ENCODE measurements at places on chromosomes 1 and 21.

GRCh38 chr1:68401506-68401905 lies 48.2 kb downstream of the RPE65 start:
- DNase-seq: no peak

- no peak for DNase-seq
These were observed 229.0 kb downstream of the FMN2 start for GRCh38 chr1:240320659-240321058.

DNA sequence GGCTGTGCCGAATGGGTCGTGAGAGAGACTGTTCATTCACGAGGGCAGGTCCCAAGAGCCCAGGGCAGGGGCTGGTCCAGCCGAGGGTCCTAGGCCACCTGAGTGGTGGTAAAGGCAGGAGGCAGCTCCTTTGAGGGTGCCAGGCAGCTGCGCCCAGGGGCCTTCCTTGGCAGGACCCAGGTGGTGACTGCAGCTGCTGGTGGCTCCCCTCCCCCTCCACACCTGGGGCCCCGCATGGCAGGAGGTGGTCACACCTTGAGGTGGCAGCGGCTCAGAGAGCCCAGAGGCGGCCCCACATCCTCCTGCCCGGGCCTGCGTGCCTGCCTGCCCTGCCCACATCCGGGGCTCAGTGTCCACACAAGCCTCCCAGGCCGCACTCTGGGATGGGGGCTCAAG lies 9.8 kb upstream of the PLCH2 start:
- DNase-seq: no peak

- DNase-seq: no peak
These were observed 52.7 kb downstream of the ELF3 start for GRCh38 chr1:202063093-202063492.
